Frontal cortex (tissue), 4 donors: ENCODE measurements at places on chromosomes 7 and 10.

DNA sequence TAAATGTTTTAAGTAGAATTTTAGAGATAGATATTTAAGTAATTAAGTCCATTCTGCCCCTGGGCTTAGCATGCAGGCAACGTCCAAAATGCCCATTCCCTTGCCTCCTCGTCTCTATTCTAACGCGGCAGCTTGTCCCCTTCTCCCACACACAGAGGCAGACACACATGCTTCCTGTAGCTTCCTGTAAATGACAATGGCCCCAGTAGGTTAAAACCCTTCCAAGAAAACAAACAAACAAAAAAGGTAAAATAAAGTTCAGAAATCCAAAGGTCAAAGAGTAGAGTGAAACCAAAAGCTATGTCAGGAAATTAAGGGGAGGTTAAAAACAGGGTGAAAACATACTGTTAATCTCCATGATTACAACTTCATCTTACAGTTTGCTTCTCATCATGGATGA is 857.6 kb downstream of the GATA3 start:
- no peak for DNase-seq

DNA sequence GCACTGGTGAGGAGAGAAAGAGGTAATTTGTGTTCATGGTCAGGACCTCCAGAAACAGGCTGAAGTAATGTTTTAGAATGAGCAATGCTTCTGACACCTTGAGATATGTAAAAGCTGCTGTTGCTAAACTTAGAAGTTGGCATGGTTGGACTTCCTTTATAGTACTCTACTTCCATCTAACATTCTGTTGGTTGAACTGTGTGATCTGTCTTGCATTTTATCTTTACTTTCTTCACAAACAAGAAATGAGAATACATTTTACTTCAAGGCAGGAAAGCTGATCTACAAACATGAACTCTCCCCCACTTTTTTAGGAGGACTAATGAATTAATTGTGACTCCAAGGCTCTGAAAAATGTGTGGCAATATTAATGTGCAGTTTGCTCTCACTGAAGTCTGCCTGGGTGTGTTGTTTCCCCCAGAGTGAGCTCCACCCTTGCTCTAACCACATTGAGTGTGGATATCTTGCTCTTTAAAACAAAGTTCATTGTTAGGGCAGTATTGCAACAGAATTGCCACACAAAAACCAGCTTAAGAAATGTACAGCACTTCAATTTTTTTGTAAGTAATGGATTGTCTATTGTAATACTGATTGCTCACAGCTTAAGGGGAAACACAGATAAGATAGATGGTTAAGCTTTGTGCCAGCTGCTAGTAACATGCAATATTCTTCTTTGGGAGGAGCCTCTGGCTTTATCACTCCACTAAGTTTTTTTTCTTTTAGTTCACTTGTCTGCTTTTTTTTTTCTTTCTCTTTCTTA is 69.0 kb downstream of the ADD3 start:
- DNase-seq, result no peak

DNA sequence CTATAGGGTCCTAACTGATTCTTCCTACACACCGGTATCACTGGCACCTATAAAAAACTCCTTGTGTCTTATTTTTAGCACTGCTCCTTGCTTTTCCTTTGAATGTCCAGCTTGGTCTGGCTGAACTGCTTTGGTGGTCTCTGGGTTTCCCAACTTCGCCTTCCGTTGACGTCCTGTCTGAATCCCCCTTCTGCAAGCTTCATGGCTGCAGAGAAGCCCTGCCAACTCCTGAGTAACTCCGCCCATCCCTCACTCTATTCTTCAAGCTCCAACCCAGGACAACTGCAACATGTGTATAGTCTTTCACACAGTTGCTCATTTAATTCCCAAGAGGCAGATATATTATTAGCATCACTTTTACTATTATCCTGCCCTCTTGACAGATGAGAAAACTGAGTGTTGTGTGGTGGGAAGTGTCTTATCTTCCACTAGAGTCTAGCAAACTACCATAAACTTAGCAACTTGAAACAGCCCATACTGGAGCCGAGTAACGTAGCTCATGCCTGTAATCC is 40.9 kb downstream of the MTURN start:
- DNase-seq, result no peak

DNA sequence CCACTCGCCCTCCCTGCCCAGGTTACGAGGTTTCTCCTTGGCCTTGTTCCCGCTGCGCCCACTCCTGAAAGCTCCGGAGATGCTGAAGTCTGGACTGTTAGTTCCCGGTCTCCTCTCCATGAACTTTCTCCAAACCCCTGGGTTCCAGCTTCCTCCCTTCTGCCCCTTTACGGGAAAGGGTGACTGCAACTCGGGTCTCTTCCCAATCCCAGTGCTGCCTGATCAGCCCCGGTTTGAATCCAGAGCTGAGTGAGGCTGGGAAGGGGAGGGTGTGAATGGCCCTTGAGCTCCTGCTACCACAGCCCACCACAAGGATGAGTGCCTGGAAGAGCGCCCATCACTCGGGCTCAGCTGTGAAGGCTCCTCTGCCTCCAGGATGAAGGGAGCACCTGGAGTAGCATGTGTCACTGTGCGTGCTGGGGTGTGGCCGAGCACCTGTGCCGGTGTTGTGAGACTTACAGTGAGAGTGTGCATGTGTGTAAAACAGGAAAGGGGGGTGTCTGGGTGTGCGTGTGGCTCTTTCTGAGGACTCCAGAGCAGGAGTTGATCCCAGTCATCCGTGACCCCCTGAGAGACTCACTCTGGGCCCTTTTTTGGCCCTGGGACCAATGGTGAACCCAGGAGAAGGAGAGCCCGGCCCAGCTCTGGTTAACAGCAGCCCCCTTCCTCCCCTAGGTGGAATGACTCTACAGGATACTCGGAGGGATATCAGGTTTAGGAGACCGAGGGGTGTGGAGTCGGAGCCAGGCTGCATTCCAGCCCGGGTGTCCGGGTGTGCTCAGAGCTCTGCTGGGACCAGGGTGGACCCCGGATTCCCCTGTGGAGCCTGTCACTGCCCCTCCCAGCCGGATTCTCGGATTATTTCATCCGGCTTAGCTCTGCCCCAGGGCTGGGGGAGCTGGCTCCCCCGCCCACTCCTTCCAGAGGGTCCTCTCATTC is 1.1 kb upstream of the ZNF467 start:
- no peak for DNase-seq

- DNase-seq, result peak; percentile 32
These were observed 163.7 kb downstream of the SRPK2 start for GRCh38 chr7:105224884-105225651.

- DNase-seq, result no peak
These were observed 193.0 kb upstream of the CELF2 start for GRCh38 chr10:10824591-10825148.

DNA sequence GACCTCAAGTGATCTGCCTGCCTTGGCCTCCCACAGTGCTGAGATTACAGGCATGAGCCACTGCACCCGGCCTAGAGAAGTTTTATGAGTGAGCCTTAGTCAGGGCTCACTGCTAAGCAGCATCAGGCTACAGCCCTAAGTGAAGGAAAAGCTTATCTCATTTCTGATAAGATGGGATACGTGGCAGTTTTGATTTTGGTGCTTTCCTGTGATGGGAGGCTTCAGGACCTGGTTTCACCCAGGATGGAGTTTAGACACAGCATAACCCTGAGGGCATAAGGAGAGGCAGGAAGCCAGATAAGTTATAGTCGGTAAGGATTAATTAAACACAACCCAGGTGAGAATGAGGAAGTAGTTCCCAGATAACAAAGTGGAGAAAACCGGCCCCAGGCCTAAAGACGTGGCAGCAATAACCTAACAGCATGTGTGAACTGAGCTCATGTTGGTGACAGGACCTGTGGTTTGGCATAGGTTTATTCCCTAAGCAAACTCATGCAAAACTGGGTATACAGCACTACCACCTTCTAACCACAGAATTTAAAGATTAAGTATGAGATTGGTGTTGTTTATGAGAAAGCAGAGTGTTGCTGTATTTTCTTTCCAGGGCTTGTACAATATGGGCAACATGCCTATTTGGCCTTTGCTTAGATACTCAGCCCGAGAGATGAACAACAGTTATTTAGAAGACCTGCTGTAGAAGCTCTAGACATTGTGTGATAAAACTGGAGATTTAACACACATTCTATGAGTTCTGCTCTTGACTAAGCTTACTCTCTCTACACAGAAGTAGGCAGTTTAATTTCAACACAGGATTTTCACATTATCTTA is 119.4 kb downstream of the COL28A1 start:
- no peak for DNase-seq

GRCh38 chr7:138658889-138659288 is 42.3 kb downstream of the SVOPL start:
- no peak for DNase-seq

DNA sequence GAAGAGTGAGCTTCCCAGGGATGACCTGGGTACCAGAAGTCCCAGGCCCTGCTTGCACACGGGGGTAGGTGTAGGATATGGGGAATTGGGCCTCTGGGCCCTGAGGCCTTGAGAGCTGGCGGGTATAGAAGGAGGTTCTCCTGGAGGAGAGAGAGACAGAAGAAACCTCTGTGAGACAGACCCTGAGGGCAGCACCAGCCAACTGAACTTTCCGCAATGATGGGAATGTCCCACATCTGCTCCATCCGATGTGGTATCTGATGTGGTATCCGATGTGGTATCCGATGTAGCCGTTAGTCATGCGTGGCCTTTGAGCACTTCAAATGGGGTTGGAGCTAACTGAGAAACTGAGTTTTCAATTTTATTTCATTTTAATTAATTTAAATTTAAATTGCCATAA is 30.6 kb upstream of the PLEKHA1 start:
- no peak for DNase-seq

GRCh38 chr10:35043796-35044344 is 46.3 kb downstream of the CUL2 start:
- DNase-seq, result no peak

DNA sequence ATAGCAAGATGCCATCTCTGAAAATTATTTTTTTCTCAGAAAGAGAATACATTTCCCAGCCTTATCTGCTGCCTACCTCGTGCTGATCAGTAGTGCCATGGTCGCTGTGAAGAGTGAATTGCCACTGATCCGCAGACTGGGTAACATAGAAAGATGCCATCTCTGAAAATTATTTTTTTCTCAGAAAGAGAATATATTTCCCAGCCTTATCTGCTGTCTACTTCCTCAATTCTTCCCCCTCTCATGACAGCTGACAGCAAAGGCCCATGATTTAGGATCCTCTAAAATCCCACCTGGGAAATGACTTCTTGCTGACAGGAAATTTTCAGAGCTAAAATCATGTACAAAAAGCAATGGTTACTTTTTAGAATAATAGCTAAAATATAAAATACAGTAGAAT is 92.5 kb upstream of the AHR start:
- no peak for DNase-seq

- DNase-seq, result no peak
These were observed 9.1 kb upstream of the TMEM236 start for GRCh38 chr10:17742918-17743317.

GRCh38 chr10:132684164-132684891 is 101.6 kb downstream of the NKX6-2 start:
- no peak for DNase-seq

GRCh38 chr10:118562851-118563250 is 32.6 kb downstream of the PRLHR start:
- DNase-seq, result no peak

- no peak for DNase-seq
These were observed 28.4 kb downstream of the BBS9 start for GRCh38 chr7:33157781-33158180.

DNA sequence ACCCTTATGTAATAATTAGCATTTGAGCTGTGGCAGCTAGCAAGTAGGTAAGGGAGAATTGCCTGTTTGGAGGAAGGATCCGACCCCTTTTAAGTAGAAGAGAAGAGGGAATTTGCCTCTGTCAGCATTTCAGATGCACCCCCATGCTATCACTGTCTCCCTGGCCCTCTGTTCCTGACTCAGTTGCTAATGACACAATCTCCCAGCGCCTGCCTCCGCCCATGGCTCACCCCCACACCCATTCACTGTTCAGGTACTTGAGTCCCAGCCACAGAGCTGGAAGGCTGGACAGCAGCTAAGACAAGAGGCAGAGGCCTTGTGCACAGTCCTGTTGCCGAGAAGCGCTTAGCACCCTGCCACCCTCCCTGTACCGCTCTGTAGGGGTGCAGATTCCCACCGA is 512.3 kb upstream of the GALNT17 start:
- no peak for DNase-seq

GRCh38 chr7:101496017-101496416 is 133.1 kb downstream of the MYL10 start:
- DNase-seq, result no peak

- DNase-seq, result no peak
These were observed 18.0 kb upstream of the ARID5B start for GRCh38 chr10:61883371-61884025.

- no peak for DNase-seq
These were observed 78.7 kb upstream of the AGR3 start for GRCh38 chr7:16960337-16960965.

- DNase-seq, result no peak
These were observed 96.3 kb downstream of the CPED1 start for GRCh38 chr7:121084748-121085336.

DNA sequence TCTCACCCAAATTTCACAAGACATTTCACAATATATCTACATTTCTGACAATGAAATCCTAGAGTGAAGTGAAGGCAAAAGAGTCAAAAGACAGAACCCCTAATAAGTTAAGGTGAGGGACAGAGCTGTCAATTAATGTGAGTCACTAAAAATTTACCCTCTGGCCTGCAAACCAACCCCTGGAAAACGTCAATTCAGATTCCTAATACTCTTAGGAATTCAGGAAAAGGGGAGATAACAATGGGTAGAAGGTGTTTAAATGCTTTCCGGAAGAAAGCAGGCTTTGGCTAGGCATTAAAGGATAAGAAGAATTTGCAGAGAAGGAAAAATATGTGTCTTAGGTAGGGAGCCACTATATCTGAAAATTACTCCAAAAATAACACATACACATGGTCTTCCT is 299.6 kb downstream of the INHBA start:
- DNase-seq, result no peak

- no peak for DNase-seq
These were observed 530.2 kb upstream of the FZD8 start for GRCh38 chr10:36171953-36172940.

DNA sequence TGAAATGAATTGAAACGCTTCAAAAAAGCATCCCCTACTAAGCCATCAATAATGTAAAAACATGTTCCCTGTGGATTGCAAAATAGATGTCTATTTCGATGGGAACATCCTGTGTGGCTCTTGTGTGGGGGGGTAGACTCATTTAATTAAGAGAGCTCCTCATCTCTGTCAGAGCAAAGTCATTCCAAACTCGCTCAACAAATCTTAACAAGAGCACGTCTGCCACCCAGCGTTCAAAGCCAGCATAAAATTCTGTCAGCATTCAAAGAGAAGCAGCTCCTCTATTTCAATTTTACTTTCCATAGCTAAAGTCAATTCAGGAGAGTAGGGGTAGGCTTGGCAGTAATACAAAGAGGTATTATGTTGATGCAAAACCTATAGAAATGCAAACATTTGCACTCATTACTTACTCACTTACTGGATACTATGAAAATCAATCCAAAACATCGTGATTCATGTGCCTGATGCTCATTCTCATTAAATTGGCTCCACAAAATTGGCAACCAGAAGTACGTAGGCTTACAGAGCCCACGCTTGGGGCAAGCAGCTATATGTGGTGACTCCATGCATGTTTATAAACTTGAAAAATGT is 114.9 kb downstream of the IPMK start:
- peak; percentile 32 for DNase-seq

GRCh38 chr7:40700653-40701421 is 566.0 kb downstream of the SUGCT start:
- no peak for DNase-seq

GRCh38 chr7:123012435-123012834 is 16.9 kb upstream of the TAS2R16 start:
- no peak for DNase-seq
